Aorta (tissue), 5 donors: ENCODE measurements at places on chromosomes 3 and 15. TPM values are rescaled to one million over a fixed set of nuclear protein-coding genes. Genes with fewer than 3 reads are reported as not detected.

PLIN1 gene
- total RNA-seq, result 4.1 TPM

GPR171 gene
- 1.2 TPM for total RNA-seq

MNS1 gene
- total RNA-seq, result 2.1 TPM

CCDC71 gene
- total RNA-seq, result 16.6 TPM

IGF2BP2 gene
- total RNA-seq, result 17.5 TPM

IL17RC gene
- total RNA-seq, result 25.6 TPM

BOC gene
- total RNA-seq, result 164 TPM

RPSA gene
- total RNA-seq, result 672 TPM

NEIL1 gene
- 45.5 TPM for total RNA-seq

CAMP gene
- 0.90 TPM for total RNA-seq

NEK11 gene
- 5.9 TPM for total RNA-seq

MINAR1 gene
- 1.4 TPM for total RNA-seq

TGM5 gene
- 0.84 TPM for total RNA-seq

GNAT1 gene
- total RNA-seq, result not detected

FBXL2 gene
- total RNA-seq, result 23.8 TPM

HTR3E gene
- total RNA-seq, result not detected

INKA1 gene
- 5.5 TPM for total RNA-seq

C2CD4A gene
- 0.19 TPM for total RNA-seq

CKMT1A gene
- not detected for total RNA-seq

SLC12A1 gene
- 0.81 TPM for total RNA-seq

SRP14 gene
- total RNA-seq, result 161 TPM

ZNF502 gene
- 5.1 TPM for total RNA-seq

TIMP4 gene
- 60.1 TPM for total RNA-seq

SUSD5 gene
- total RNA-seq, result 230 TPM

ATG3 gene
- total RNA-seq, result 47.7 TPM

TTLL3 gene
- 108 TPM for total RNA-seq

DPP8 gene
- 36.8 TPM for total RNA-seq

ZNF774 gene
- total RNA-seq, result 6.1 TPM
